Stimulated activated CD4-positive, alpha-beta T cell treated with anti-CD3 and anti-CD28 coated beads, Interleukin-4, amount 100 ng/mL, for 24 hours (primary cell): ENCODE measurements at places on chromosomes 7 and 10.

DNA sequence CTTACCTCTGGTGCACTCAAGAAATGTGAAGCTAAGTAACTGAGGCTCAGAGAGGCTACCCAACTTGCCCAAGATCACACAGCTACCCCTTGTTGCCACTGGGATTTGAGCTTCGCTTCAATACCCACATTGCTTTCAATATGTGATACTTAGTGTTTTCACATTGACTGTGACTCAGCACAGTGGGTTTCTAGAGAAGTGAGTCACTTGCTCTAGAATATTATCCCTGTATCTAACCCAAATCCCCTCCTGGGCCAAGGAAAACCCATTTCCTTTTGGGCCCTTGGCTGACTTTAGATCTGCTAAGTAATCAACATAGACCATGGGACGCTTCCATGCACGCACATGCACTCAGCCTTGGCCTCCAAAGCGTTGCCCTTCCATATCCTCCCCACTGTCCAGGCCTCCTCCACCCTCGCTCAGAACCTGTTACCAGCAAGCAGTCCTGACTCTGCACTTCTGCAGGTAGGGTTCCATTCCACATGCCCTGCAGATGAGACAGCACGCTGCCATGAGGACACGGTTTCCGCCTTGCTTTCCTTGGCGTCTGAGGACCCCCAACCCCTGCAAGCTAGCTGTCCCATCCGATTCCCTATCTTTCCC is 87.7 kb upstream of the CHST15 start:
- DNase-seq, result no peak

DNA sequence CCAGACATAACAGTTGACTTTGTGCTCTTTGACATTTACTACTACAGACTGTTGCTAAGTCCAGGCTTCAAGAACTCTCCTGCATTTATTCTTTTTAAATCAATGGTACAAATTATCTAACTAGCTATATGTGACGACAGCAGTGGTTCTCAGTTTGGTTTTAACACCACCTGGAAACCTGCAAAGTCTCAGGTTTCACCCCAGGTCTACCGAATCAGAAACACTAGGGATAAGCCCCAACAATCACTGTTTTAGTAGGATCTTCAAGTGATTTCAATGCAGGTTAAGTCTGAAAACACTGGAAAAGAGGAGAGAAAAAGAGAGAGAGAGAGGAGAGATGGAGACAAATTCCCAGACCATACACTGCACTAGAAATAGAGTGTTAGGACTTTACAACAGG is 519.0 kb downstream of the PCDH15 start:
- no peak for DNase-seq

DNA sequence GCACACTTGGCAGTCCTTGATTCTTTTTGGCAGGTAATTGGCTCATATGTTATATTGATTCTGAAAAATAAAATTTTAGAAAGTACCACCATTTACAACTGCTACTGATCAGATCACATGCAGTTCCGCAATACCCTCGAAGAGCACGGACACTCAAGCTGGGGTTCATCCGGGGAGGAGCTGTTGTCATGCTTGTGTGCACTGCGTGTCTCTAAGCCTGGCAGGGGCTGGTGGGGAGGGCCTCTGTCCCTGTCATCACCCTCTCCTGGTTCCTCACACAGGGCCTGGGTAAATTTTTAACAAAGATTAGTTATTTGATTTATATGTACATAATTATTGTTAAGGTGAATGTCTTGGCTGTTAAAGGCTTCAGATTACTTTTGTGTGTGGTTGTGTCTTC is 45.2 kb downstream of the TRRAP start:
- no peak for DNase-seq

DNA sequence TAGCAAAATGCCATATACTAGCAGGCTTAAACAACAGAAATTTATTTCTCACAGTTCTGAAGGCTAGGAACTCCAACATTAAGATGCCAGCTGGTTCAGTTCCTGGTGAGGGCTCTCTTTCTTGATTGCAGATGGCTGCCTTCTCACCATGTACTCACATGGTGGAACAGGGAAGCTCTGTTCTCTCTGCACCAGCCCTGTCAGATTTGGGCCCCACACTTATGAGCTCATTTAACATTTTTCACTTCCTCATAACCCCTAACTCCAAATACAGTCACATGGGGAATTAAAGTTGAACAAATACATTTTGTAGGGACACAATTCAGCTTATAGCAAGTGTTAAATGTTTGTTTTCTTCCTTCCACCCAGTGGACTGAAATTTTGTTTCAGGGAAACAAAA is 218.6 kb upstream of the TAC1 start:
- DNase-seq, result no peak

DNA sequence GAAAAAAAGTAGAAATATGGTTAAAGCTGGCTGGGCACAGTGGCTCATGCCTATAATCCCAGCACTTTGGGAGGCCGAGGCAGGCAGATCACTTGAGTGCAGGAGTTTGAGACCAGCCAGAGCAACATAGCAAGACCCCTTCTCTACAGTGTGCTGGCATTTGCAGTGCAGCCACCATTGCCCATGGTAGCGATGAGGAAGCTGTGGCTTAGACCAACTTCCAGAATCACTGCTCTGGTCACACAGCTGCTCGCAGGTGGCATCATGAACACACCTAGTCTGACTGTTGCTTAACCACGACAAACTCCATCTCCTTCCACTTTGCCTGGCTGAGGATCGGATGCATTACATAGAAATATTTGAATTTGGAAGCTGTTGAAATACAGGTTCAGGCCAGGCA is 137.1 kb downstream of the CUX1 start:
- no peak for DNase-seq

GRCh38 chr7:78558566-78558965 is 760.0 kb downstream of the PHTF2 start:
- no peak for DNase-seq

DNA sequence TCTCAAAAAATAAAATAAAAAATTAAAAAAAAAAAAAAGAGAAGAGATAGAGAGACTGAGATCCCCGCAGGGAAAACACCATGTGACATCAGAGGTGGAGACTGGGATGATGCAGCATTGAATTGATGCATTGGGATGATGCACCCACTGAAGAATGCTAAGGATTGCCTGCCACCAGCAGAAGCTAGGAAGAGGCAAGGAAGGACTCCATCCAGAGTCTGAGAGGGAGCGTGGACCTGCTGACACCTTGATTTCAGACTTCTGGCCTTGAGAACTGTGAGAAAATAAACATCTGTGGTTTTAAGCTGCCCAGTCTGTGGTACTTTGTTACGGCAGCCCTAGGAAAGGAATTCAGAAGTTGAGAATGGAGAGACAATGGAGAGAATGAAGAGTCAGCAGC is 89.8 kb upstream of the PRPS1L1 start:
- DNase-seq, result no peak

GRCh38 chr7:117888627-117889026 is 15.4 kb upstream of the CTTNBP2 start:
- DNase-seq, result no peak

- no peak for DNase-seq
Observed at GRCh38 chr7:134359787-134360432, 43.2 kb upstream of the SLC35B4 start.

GRCh38 chr7:148481971-148482626 is 108.5 kb upstream of the C7orf33 start:
- no peak for DNase-seq

DNA sequence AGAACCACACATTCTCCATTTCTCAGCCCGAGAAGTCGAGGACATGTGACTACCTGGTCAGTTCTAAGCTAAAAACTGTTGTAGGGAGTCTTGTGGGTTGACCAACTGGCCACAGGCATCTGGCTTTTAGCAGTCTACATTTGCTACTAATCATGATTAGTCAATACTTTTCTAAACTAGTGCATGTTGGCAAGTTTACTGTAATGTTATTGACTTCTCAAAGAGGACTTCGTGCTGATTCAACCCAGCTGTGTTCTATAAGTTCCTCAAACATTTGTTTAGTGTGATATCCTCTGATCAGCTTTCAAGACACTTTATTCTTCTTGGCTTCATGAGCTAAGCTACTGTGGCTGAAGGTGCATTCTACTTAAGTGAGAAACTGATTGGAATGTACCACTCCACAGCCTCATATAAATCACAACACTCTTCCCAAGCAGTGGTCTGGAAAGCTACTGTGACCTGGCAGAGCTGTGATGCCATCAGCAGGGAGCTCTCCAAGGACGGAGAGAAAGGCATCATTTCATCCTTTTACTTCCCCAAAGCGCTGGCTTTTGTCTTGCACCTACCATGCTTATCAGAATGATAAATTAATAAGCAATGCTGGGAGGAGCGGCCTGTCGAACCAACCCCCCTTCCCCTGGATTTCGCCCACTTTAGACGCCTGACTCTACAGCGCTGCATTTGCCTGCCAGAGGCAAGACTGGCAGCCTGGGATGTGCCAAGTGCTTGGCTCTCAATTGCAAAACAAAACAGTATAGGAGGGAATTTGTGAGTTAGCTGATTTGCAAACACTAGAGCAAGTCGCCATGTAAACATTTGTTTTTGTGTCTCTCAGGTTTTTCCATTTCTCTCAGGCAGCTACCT is 206.7 kb upstream of the PLXNA4 start:
- no peak for DNase-seq

GRCh38 chr7:125568799-125569198 is 639.2 kb upstream of the POT1 start:
- no peak for DNase-seq

DNA sequence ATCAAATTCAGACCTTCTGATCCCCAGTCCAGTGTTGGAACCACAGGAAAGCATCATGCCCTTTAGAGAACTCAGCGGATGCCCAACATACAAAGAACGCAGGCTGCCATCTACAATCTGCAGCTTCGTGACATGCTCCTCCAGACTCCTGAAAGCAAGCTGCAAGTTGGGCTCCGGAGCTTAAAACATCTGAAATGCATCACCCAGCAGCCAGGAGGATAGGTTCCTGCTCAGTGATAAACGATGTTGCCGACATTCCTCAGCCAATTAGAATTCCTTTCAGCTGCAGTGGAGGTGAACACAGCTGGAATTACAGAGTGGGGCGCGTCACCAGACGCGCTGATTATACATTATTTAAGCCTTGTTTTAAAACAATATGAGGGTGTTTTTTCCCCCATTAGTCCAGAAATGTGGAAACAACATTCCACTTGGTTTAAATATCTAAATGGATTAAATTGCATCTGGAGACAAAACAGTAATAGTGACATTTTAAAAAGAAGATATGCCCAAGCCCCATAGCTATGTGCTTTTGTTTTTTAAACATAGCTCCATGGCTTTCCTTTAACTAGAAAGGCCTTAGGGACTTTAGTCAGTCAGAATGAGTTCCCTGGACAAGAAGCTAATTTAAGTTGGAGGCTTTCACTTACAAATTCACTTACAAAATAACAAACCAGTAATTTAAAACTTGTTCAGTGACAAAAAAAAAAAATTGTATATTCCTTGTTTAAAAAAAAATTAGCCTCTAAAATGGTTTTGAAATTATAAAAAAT is 6.3 kb downstream of the SMURF1 start:
- no peak for DNase-seq

- DNase-seq, result no peak
Observed at GRCh38 chr10:59102394-59102793, 74.0 kb upstream of the PHYHIPL start.
